Fibroblast of skin of left quadriceps (primary cell): ENCODE measurements at places on chromosomes 6 and 20.

DNA sequence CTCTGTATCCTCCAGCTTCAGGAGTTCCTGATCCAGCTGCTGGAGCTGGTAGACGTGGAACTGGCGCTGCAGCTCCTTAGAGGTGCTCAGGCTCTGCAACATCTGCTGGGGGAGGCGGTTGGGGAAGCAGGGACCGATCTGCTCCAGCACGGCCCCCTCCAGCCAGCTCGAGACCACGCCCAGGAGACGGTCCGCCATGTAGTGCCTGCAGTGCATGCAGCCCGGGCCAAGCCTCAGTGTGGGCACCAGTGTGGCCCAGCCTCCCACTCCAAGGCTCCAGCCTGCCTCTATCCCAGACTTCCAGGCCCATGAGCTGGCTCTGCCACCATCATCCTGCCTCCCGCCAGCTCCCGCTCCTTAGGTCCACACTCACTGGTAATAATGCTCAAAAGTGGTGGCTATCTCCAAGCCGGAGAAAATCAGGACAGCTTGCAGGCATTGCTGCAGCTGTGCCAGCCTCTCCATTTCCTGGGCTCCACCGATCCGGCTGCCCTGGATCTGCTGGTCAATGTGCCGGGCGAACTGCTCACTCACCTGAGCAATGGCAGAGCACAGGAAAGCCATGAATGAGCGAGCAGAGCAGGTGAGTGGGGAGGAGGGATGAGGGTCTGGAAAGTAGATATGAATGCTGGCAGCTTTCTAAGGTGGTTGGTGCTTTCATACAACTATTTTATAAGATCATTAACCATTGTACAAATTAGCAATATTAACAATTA is 13.0 kb downstream of the CUL7 start:
- DNase-seq: no peak

GRCh38 chr6:111537528-111537920 is 54.5 kb upstream of the REV3L start:
- DNase-seq: no peak

GRCh38 chr6:137233911-137234863 is 15.0 kb upstream of the IFNGR1 start:
- peak; percentile 71 for DNase-seq

DNA sequence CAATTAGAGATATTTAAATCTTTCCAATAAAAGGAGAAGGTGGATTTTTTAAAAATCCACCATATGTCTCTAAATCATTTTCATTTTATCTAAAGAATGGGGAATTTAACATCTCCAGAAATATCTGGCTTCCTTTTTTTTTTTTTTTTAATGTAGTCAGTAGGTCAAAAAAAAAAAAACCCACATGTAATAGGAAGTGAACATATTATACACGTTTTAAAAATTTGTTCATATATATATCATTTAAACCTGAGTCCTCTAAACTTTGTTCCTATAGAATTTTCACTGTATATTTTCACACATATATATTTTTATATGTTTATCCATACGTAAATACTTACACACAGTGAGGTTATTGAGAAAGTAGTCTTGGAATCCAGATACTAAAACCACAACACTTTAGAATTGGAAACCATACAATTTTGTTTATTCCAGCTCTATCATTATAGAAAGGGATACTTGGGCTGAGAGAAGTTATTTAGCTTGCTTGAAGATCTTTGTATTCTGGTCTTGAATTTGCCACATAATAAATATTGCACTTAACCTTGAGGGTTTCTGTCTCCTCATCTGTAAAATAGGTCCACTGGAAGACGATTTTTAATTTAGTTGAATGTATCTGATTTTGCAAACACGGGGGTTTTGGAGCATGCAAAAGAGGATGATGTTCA is 62.1 kb upstream of the ZNF217 start:
- peak; percentile 62 for DNase-seq

DNA sequence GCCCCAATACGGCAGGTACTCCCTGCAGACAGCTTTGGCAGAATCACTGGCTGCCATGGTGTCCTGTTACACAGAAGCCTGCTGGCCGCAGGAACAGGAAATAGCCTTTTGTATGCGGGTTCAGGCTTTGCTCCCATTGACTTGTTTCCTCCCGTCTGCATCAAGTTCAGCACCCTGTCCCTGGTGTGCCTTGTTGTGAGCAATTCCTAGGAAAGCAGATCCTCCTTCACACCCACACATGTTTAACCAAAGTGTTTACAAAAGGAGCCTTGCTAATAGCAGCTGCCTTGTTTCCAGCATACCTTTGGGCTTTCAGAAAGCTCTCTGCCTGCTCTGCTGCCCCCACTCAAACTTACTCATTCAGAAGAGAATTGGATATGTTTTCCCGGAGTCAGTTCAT is 127.2 kb upstream of the SUPT3H start:
- DNase-seq: peak; percentile 65

DNA sequence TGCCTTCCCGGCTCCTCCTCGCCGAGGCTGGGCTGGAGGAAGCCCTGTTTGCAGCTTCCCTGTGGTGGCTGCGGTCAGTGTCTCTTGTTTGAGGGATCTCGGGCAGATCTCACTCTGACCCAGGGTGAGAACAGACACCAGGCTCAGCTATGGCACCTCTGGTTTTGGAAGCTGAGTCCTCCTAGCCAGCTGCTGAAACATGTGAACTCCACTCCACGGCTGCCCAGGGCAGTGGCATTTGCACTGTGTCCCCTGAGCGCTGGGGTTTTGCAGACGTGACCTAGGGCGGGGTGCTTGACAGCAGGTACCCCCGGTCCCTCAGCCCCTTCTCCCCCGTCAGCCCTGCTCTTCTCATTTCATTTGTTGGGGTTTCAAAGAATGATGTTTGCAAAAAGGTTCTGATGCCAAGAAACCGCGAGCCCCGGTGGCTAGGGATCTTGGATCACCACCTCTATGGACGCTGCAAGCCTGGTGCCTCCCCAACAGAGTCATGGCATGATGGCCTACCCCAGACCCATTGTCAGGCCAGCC is 55.0 kb upstream of the DACT2 start:
- DNase-seq: no peak

DNA sequence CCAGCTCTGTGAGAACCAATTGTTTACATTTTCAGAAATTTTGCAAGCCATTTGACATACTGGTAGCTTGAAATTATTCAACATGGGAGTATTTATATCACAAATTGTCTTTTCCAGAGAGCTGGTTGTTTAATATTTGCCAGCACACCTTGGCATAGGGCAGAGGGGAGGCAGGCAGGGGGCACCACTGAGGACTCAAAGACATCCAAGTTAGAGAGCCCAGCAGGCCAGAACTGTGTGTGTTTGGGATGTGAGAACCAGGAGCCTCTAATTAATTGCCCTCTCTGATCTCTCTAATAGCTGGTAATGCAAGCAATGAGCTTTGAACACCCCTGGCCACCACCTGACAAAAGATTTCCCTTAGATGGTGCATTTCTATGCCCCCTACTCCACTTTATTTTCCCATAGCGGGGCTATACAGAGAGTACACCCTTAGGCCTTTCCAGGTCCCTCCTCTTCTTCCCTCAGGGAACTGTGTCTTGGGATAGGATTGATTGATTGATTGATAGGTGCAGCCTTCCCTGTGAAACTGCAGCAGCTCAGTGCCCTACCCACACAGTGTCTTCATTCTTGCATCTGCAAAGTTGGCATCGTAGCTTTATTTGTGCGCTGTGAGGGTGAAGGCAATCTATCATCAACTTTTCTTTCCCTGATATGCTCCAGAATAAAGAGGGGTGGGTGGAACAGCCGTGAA is 29.2 kb downstream of the MOCS1 start:
- DNase-seq: no peak

GRCh38 chr6:27263886-27264285 is 16.4 kb downstream of the PRSS16 start:
- DNase-seq: no peak

- no peak for DNase-seq
These were observed 250.6 kb downstream of the SAMD5 start for GRCh38 chr6:147759093-147759492.

DNA sequence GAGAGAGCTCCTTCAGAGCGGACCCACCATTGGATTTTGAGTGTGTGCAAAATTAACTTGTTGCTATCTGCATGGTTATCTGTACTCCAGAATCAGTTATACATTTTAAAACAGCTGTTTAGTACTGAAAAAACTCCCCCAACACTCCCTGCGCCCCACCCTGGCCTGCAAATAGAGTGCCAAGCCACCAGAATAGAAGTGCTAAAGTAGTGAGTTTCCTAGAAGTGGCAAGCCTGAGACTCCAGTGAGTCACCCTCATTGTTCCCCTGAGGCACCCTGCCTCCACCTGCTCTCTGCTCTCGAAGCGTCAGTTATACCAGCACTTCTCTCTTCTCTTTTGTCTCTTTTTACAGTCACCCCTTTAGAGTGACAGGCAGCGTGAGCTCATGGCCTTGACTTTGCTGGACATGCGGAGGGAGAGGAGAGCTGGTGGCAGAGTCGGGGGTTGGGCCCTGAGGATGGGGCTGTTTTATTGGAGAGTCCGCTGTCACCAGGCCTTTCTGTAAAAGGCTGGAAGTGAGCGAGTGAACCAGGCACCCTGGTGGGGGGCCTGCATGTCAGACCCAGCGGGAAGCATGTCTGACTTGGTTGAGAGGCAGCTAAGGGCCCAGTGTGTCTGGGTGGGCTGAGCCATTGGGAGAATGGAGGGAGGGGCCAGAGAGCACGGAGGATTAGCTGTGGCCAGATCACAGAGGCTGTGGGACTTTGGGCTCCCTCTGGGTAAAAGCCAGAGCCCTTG is 10.4 kb downstream of the IGF2R start:
- DNase-seq: no peak

GRCh38 chr6:37168811-37169495 is 999 bp upstream of the PIM1 start:
- no peak for DNase-seq

DNA sequence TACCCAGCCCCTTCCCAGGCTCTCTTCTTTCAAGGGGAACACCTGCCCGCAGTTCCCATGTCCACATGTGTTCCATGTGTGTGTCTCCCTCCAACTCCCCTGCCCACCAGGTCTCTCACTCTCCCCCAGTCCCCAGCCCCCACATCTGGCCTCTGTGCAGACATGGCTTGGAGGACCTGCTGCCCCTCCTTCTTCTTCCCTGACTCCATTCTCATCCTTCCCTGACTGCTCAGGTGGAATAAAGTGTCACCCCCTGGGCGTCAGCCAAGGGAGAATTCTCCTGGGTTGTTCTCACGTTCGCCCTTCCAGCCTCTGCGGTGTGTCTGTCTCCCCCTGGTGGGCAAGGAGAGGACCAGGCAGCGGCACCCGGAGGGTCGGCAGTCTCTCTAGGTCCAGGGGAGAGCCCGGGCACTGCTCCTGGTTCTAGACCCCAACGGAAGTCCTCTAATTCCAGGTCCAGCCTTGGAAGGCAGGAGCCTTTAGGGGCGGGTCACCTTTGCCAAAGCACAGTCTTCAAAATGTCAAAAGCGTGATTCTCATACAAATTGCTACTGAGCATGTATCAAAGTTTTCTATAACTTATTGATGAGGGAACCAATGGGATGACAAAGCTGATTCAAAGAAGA is 50.5 kb downstream of the EBF4 start:
- peak; percentile 32 for DNase-seq

DNA sequence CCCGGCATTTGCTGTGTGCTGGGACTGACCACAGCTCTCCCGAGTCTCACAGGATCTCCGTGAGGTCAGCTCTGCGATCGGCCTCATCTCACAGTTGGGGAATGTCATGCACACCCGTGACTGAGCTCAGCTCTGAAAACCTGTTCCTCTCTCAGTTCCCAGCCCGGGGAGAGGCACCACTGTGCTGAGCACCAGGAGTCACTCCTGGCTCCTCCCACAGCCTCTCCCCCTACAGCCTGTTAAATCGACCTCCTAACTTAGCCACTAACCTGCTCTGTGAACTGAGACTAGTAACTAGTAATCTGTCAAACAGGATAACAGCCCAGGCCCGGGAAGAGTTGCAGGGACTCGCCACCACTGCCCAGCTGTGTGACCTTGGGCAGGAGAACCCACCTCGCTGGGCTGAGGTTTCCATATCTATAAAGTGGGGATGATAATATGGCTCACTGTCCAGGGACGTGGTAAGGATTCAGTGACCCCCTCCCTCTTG is 20.1 kb upstream of the NOL4L start:
- DNase-seq: no peak

DNA sequence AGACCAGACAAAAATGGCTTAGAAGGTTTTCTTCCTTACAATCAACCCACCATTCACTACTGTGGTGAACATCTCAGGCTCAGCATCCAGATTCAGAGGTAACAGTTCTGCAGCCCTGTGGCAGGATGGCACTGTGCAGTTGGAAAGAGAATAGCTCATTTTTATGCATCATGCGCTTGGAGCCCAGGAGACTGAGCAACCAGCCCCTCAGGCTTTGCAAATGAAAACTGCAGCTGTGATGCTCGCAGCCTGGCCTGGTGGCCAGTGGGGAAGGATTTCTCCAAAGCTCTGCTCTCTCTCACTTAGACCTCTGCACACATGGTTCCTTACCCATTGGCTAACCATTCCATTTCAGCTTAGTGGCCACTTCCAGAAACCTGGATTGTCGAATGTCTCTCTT is 45.8 kb downstream of the GABRR2 start:
- DNase-seq: no peak

DNA sequence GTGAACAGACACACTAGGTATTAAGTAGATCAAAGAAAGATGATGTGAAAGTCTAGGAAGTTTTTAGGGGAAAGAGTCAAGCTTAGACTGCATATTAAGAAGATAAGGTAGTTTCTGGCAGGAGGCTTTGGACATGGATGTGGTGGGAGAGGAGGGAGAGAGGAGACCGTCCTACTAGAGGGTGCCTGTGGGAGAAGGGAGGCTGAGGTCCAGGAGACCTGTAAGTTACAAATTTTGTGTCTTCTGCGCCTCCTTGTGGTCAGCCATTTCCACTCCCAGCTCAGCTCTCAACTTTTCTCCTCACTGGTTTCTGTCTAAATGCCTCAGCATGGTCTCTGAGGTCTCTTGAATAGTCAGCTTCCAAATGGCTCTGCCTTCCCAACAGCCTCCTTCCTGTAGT is 193.5 kb downstream of the UNC5CL start:
- DNase-seq: peak; percentile 14

DNA sequence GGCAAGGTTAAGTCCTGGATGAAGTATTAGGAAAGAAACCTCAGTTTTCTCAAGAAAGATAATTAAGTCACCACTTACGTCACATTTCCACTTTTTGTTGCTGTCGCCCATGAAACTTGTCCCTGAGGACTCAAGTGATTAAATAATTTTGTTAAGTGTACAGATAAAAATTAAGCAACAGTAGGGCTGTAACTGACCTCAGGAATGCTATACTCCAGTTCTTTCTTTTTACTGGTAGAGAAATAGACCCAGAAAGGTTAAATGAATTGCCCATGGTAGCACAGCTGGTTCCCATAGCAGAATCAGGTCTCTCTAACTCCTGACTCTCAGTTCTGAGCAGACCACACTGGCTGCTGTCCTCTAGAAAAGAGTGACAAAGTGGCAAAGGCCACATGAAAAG is 54.5 kb downstream of the CLIC5 start:
- DNase-seq: no peak

DNA sequence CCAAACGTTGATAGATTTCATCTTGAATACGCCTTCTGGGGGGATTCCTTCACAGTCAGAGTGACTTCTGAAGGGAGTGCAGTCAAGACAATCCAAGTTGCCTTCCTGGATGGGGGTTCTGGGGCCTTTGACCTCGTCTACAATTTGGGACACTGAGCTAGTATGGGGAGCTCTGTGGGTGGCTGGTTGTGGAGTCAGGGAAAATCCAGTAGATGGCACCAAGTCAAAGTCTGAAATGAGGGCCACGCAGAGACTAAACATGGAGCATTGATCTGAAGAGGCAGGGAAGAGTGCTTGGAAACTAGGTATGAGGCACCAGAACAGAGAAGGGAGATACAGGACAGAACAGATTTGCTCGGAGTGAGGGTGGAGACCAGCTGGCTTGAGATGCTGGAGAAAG is 43.6 kb upstream of the CCN6 start:
- DNase-seq: no peak

GRCh38 chr20:46346770-46347169 is 38.5 kb upstream of the CDH22 start:
- no peak for DNase-seq

GRCh38 chr6:79898076-79898475 is 49.3 kb downstream of the ELOVL4 start:
- no peak for DNase-seq
